ENCODE measurements at places on chromosomes 3 and 15. TPM values are rescaled to one million over a fixed set of nuclear protein-coding genes. Genes with fewer than 3 reads are reported as not detected.

The CPNE9 gene
- not detected for total RNA-seq

DNA sequence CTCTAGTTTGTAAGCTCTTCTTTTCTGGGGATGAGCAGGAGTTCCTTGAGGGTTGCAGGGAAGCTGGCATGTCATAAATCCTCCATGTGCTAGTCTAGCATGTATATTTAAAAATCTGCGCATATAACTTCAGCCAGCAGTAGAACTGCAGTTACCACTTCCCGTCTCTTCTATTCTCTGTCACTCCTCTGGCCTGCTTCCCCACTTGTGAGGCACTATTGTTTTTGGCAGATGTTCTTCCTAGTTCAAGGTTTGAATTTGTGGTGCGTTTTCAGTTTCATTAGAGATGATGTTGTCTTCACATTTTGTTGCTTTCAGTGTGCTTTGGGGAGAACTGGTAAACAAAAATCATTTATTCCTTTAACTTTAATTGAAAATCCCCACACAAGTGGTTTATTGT is 169.1 kb upstream of the ZPLD1 start:
- peak; percentile 71 for DNase-seq

The CELSR3 gene
- total RNA-seq: 1.2 TPM

GRCh38 chr15:49906966-49907365 is 212.1 kb downstream of the ATP8B4 start:
- no peak for DNase-seq

DNA sequence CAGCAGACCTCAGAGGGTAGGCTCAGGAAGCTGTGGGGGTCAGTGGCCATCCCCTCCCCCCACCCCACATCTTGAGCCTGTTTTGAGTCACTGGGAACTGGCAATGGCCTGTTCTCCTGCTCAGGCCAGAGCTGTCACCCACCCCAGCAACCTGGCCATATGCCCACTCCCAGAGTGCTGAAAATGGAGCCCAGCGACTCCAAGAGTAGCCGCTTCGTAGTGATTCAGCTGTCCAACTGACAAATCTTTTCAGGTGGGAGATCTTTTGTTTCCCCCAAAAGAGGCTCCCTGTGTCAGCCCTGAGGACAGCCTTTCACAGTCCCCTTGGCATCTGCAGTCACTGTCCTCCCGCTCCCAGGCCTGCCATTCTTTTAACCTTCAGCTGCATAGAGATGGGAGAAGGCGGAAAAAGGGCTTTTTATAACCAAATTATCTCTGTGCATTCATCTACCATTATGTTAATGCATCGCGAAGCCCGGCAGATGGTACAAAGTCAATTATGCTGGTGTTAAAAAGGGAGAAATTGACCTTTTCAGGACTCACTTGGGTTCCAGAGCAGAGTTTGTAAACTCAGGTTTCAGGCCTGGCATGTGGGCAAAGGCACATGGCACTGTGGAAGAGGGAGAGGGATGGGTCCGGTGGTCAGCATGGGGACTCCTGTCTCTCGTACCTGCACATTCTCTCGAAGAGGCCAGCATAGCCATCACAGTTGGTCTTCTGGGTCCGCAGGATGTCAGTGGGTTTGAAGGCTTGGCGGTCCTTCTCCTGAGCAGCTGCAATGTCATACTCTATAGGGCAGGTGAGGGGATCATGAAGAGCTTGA is 32.1 kb downstream of the KY start:
- DNase-seq: no peak

The COL8A1 gene
- total RNA-seq: 720 TPM

DNA sequence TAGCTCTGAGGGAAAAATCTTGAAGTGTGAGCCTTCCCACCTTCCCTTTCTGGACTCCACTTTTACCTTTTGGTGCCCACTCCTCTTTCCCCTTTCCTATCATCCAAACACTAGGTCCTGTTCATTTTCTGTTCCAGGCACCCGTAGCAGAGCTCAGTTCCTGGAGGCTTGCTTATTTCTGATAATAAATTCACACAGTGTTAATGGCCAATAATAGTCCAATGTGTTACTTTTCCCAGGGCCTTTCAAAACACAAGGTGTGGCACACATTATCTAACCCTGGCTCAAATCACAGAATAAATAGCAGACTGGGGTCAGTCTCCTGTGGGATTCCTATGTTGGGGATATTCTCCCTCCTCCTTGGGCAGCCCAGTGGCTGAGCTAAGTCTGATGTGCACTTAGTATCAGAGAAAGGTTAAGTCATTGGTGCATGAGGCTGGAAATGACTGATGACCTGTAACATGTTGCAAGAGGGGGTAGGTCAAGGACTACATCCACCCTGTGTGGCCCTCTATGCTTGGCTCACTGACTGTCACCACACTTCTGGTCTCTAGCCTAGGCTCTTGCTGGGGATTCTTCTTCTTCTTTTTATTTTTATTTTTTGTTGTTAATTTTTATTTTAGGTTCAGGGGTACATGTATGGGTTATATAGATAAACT is 43.7 kb upstream of the ROPN1 start:
- DNase-seq: peak; percentile 26

DNA sequence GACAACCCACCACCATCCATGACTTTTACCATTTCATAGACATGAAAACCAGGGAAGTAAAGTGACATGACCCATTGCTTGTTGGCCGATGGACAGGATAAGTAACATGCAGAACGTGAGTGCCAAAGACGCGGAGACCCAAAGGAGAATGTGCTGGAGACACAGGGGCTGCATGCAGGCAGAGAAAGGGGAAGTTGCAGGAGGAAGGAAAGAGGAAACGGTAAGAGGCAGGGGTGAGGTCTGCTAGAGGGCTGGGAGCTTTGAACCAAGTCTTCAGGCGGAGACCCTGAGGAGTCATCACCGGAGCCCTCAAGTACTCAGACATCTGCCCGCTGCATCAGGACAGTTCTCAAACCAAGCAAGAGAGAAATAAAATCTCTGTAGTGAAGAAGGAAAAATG is 34.9 kb downstream of the MAGEF1 start:
- DNase-seq: no peak

DNA sequence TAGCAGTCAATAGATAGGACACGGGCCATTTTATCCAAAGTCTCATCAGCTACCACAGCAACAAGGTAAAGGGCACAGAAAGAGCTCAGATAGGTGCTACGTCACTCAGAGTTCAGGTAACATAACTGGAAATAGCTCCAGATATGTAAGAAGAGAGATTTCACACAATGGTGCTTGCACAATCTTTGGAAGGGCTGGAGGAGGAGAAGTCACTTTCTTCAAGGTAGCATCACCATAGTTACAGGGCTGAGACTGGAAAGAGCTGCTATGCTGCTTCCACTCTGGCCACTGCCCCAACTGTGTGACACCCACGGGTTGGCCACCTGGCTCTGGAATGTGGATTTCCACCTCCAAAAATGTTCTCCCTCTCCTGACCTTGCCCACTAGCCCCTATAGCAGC is 448.8 kb upstream of the THBS1 start:
- DNase-seq: no peak

DNA sequence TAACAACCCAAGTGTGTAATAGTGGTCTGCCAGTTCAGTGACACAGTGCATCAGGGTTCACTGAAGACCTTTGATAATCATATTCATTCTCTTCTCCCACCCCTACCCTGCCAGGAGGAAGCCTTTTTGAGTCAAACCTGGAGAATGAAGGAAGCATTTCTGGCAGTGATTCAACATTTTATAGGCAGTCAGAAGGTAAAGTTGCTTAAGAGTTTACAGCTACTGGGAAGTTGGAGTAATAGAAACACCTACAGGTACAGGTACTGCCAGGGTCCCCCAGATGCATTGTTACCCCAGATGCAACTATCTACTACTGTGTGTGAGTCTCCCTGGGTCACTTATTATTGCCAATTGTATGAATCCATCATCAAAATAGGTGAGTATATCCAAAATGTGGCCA is 146.9 kb upstream of the EIF1B start:
- DNase-seq: no peak

DNA sequence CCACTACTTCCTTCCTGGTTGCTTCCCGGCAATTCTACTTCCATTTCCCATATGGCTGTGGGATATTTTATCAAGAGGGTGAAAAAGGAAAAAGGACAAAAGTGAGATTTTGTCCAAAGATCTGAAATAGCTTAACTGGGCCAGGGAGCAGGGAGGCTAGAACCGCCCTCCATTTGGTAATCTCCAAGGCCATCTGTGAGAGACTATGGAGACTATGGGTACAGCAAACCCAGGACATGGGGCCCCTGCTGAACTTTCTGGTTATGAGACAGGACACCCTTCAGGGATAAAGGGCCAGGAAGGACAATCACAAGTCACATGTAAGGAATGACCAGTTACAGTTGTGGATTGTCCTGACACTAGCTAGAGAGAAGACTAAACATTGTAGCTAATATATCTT is 24.3 kb downstream of the ZSCAN2 start:
- DNase-seq: no peak

DNA sequence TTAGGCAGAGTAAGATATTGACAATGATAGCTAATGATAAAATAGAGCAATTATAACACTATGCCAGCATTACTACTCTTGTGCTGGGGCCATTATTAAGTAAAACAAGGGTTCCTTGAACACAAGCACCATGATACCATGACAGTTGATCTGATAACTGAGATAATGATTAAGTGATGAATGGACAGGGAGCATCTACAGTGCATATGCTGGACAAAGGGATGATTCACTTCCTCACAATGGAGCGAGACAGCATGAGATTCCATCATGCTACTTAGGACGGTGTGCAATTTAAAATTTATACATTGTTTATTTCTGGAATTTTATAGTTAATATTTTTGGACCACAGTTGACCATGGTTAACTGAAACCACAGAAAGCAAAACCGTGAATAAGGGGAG is 156.6 kb downstream of the FHIT start:
- no peak for DNase-seq

DNA sequence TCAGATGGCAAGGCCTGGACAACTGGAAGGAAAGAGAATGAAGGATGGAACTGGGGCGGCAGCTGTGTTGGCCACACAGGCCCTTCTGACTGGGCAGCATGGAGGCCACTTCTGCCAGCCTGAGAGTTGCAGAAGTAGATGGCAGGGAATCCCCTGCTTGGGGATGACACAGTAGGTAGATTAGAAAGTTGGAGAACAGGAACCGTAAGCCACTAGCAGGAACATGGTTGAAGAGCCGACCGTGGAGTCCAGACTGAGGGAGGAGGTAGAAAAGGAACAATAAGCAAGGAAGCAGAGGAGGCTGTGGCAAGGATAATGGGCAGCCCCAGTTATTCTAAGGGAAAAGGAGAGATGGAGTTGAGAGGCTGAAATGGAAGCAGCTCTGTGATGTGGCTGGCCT is 26.4 kb upstream of the ZNF774 start:
- no peak for DNase-seq

- peak; percentile 97 for DNase-seq
These were observed 3.9 kb upstream of the CCDC9B start for GRCh38 chr15:40344631-40345120.
